ENCODE measurements at places on chromosomes 16 and 17.
A peak's percentile ranks its signal among the peaks of the same experiment; 100 is the strongest.

DNA sequence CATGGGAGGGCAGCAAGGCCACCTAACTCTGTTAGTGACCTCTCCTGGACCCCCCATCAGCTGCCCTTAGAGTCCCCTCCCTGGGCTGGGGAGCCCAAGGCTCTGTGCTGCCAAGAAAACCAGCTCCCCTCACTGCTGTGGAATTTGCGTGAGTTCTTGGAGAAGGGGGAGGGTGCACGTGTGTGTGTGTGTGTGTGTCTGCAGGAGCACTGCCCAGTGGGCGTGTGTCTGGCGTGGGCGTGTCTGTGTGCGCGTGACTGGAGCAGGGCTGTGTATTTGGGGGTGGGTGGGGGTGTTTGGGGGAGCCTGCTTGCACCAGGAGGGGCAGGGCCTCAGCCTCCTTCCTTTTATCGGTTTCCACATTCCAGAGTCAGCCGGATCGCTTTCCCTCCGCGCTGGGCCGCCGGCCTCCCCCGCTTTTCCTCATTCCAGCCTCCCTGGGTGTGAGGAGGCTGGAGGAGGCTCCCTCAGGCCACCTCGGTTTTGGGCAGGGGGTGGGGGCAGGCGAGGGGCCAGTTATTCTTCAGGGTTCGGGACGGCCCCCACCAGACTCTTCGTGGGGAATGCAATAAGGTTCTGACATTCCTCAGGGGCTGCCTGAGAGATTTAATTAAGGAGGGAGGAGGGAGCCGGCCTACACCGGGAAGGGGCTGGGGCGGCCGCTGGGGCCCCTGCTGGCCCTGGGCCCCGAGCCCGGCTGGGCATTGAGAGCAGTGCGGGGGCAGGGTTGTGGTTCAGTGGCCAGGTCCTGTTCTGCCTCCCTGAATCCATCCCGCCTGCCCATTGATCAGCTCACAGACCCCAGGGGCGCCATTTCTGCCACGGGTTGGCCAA lies 2.5 kb downstream of the VASN start:
- peak; percentile 43 for DNase-seq

GRCh38 chr16:78179666-78180065 lies 80.2 kb downstream of the WWOX start:
- DNase-seq, result no peak

DNA sequence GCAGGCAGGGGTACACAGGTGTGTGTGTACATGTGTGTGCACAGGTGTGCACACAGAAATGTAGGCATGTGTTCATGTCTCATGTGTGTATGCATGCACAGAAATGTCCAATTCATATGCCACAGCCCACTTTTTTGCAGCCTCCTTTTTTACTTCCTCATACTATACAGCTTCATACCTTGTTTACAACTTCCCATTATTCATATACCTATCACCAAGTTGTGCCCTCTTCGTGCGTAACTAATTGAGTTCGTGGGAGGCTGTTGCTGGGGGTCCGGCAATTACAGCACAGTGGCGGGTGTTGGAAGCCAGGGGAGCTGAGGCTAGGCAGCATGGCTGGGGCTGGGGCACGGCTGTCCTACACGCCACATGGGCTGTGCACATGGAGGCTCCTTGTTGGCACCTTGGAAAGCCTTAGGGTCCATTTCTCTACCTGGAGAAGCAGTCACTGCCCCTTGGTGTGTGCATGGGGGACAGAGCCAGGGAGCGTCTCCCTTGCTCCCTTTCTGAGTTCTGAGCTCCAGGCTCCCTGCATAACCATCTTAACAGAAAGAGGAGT lies 266.7 kb downstream of the ENGASE start:
- no peak for DNase-seq

DNA sequence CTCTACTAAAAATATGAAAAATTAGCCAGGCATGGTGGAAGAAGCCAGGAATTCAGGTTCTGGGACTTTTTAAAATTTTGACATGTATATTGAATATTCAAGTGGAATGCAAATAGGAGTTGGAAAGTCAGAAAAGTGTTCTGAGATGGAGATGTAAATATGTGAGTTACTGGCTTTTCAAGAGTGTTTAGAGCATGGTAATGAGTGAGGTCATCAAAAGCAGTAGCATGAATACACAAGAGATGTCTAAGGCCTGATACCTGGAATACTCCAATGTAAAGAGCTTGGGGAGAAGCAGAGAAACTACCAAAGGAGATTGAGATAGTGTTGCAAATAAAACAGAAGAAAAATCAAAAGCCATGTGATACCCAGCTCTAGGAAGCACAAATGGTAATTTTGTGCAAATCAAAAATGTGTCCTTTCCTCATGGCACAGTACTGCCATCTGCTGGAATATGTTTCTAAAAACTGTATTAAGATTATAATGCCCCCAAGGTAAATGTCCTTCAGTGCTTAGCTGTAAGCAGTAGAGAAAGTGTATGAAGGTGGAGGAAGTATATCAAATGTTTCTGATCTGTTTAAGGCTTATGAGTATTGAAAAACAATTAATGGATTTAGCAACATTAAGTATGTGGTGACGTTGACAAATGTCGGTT lies 908.4 kb downstream of the KCNJ18 start:
- peak; percentile 36 for DNase-seq

DNA sequence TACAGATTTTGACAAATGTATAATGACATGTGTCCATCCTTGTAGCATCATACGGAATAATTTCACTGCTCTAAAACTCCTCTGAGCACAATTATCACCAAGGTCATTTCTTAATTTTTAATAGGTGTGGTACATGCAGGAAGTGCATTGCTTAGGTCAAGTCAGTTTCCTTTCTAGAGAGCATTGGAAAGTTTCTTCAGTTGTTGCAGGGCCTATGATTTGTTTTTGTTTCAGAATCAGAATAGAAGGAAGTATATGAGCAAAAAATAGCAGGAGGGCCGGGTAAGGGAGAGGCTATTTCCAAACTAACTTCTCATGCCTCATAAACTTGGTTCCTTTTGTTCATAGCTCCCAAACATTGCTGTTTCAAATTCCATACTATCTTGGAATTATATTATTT lies 24.0 kb upstream of the SLFN5 start:
- DNase-seq, result no peak

DNA sequence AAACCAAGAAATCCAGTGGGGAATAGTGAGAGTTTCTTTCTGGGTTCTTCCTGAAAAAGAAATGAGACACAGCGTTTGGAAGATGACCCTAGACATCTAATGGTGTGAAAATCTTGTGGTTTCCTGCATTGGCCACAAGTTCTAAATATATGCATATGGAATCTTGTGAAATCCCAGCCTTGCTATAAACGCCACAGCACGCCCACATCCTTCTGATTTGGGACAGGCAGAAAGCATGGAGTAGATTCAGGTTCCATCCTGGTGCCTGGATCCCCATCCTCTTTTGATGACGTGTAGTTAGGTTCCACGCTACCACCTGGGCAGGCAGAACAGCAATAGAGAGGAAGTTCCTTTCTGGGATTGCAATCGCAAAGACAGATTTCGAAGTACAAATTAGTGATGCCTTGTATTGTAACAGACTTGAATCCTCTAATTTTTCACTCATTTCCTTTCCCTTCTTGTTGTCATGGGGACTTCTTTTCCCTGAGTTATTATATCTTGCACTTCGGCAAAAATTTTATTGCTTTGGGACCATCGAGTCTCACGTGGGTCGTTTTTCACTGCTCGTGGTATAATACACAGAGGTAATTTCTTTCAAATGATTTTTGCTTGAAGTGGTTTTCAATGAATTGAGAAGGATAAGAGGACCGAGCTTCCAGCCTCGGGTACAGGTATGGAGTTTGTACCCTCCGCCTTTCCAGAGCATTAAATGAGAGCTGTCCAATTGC lies 37.6 kb downstream of the HS3ST4 start:
- no peak for DNase-seq

GRCh38 chr17:68776451-68776850 lies 175.3 kb upstream of the FAM20A start:
- DNase-seq, result no peak

GRCh38 chr16:86171329-86171728 lies 272.4 kb downstream of the IRF8 start:
- DNase-seq, result no peak

DNA sequence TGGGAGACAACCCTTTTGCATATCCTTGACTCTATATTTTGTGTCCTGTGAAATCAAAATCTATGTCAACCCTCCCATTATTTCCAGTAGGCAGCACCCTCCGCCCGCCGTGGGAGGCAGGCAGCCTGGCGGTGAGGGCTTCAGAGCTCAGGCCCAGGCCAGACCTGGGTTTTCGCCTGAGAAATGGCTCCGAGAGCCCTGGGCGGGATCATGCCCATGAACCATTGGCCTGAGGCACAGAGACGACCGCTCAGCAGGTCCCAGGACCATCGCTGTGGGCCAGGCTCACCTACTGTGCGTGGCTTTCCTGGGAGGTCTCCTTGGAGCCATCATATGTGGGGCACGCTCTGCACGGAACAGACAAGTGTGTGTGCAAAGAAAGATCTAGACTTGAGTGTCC lies 6.3 kb upstream of the SLC38A8 start:
- no peak for DNase-seq

DNA sequence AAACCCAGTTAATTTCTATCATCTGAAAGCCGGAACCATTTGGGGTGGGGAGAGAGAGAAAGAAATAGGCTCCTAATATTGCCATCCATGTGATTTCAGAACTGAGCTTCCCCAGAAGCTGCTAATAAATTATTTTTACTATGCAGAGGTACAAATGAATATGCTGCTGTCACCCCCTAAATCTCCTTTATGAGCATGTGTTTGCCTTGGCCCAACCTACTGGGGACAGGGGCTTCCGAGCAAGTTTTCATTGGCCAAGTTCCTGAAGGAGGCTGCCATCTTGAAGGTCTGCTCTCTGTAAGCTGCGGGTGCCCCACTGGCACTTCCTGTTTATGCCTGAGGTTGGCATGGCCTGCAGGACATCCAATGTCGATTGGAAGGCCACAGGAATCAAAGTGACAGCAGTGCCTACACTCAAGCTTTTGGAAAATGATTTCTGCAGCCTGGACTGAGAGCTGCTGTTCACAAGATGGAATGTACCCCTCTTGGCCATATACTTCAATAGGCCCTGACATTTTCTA lies 194.7 kb downstream of the XYLT1 start:
- no peak for DNase-seq

DNA sequence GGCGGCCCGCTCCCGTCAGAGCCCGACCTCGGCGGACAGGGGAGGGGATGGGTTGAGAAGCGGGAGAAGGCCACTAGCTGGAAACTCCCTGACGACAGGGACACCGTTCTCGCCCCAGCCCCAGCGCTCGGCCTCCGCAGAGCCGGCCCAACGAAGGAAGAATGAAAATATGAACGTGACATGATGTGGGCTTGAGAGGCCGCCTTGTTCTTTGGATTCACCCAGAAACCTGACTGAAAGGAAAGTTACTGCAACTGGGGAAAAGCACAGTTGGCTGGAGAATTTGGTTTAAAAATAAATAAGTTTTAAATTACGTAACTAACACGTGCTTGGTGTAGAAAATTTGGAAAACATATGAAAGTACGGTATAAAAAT lies 21.1 kb downstream of the NPTX1 start:
- DNase-seq, result peak; percentile 67

- no peak for DNase-seq
Observed at GRCh38 chr16:69820926-69821541, 58.9 kb downstream of the WWP2 start.

DNA sequence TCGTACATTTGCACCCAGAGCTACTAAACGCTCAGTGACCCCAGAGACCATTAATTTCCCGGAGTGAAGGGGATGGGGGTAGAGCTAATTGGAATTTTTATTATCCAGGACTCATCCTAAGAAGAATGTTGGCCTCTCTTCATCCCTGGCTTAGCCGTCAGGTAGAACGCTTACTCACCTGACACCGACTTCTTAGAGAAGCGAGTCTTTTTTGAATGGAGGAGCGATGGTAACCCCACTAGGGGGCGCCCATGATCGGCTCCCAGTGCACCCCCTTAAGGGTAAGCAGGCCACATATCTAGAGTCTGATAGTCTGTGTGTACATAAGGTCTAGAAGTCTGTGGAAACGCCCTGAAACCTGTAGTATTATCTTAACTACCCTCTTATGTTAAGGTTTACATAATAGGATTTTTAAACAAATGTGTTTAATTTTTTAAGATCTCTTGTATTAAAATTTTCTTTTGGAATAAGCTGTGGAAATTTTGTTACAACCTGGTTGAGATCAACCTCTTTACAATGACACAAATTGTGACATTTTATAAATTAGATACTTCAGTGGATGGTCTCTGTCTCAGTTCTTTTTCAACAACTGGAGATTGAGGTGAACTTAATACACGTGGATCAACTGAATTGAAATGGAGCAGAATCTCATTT lies 229.8 kb downstream of the CPPED1 start:
- DNase-seq, result peak; percentile 69

DNA sequence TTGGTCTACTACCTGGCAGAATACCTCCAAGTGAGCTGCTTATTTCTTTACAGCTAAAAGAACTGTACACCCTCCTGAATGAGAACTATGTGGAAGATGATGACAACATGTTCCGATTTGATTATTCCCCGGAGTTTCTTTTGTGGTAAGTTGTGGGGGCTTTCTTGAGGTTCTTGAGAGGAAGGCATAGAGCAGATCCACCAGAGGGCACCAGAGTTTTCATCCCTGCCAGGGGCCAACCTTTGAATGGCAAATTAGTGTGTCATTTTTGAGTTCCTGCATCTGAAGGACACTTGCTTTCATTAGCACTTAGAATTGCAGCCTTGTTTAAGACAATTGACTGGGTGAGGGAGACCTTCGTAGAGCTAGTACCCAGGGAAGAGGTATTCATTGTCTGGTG lies 35.0 kb downstream of the NMT1 start:
- DNase-seq, result peak; percentile 48

- DNase-seq, result no peak
Observed at GRCh38 chr16:20114356-20114755, 40.7 kb upstream of the GPR139 start.

GRCh38 chr17:33228548-33228947 lies 64.5 kb downstream of the ASIC2 start:
- DNase-seq, result no peak

GRCh38 chr16:30675143-30675542 lies 16.9 kb downstream of the FBRS start:
- DNase-seq, result no peak

- DNase-seq, result peak; percentile 48
Observed at GRCh38 chr16:66270333-66270927, 96.1 kb upstream of the CDH5 start.

- no peak for DNase-seq
Observed at GRCh38 chr17:79098282-79098867, 23.8 kb downstream of the ENGASE start.

- no peak for DNase-seq
Observed at GRCh38 chr17:48056246-48056745, 8.1 kb downstream of the NFE2L1 start.

- DNase-seq, result no peak
Observed at GRCh38 chr16:86018941-86019340, 120.0 kb downstream of the IRF8 start.

DNA sequence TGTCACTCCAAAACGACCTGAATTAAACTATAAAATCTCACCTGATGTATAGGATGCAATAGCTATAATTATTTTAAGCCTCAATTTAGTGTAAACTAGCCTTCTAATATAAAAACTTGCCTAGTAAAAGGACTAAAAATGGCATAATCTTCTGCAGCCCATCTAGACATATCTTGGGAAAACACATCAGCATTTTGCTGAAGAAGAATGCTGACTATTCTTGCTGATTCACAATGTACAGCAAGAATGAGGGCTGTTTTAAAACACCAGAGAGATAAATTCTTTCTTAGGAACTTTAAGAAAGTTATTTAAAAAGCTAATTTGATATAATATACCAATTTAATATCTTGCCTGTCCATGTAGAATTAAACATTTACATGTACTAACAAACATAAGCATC lies 63.2 kb downstream of the SHCBP1 start:
- no peak for DNase-seq
